ENCODE measurements at places on chromosomes 4 and X.

DNA sequence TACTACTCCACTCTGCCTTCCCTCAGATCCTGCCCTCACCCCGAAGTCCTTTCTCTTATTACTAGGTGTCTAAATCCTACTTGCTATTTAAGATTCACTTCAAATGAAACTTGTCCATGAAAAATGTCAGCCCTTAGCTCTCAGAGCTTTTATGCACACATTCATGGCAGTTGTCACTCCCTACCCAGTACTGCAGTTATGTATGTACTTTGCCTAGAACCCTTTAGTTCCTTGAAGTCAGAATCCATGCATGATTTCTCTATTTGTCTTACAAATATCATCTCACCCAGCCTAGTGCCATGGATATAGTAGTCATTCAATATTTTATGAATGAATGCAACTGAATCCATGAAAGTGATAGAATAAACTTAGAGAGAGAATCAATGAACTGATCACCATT, 3.3 kb upstream of the EPGN start:
- no peak for DNase-seq

DNA sequence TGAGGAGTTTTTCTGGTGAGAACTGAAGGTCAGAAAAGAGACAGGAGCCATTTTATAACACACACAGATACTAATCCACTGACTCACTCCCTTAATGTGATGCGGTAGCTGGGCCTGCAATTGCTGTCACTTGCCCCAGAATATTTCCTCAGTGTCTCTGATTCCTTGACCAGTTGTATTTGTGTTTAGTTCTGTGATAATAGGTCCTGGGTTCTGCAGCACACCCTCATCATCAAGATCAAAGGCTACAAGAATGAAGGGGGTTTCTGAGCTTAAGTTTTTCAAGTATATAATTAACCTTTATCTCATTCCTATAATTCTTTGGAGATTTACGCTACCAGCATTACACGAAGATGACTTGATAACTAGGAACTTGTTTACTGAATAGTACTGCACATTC, 576.5 kb upstream of the CPXCR1 start:
- DNase-seq, result no peak

DNA sequence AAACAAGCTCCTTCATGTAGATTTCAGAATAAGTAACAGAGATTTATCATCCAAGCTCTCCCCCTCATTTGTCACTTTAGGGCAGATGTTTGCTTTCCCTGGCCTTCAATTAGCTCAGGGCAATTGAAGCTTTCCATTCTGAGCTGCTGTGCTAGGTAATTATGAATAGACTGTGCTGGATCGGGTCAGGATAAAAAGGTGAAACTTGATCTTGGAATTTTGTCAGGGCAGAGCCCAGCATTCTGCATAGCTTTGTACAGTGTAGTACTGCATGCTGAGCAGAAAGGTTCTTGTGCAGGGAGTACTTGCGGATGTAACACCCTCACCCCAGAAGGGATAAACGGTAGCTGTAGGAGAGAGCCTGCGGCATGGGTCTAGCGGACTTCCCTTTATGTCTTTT, 64.0 kb upstream of the CLDN34 start:
- DNase-seq, result no peak

DNA sequence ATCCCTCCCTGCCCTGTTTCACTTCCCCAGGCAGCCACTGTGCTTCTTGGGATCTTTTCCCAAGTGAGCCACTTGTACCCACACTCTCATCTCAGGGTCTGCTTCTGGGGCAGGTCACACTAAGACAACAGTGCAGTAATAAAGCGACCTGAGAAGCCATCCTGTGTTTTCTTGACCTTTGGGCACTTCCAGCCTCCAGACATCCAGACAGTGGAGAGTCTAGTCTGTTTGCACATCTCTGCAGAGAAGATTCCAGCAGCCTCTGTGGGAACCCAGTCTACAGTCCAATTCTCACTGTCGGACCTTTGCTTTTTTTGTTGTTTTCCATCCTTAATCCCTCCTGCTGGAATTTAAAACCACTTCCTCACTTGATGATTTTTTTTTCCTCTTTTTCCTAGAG, 50.3 kb upstream of the ATP6AP2 start:
- DNase-seq, result no peak

GRCh38 chr4:48986654-48987164, 634 bp downstream of the CWH43 start:
- no peak for DNase-seq

DNA sequence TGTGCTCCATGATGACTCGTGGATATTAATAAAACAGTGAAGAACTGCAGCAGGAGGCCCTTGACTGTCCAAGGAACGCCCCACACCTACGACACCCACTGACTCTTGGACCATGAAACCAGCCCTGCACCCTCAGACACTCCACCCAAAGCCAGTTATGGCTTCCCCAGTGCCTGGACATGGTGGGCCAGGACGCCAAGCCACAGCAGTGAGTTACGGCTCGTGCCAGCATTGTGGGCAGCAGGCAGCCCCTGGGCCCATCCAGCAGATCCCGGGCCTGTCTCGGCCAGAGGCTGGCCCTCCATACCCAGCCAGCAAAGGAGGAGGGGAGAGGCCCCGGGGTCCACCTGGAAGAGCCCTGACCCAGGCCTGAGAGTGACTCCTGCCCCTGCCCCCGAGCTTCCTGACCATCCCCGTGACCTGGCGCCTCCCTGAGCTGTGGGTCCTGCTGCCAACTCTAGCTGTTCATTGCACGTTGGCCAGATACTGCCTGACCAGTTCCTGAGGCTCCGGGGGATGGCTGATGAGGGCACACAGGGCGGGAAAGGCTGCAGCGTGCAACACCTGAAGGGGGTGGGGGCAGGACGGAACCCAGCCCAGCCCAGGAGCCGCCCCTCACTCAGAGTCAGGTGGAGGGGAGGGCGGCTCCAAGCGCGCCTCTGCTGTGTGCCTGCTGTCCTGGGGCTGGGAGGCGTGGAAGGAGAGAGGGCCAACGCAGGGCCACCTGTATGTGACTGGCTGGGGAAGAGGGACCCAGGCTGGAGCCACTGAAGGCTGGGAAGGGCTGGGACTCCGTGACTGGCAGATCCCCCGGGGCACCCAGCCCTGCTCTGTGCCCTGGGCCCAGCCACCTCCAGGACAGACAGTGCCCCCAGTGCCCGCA, 739 bp downstream of the SLC49A3 start:
- no peak for DNase-seq

GRCh38 chr4:60989141-60989540, 211.0 kb upstream of the ADGRL3 start:
- DNase-seq, result no peak

DNA sequence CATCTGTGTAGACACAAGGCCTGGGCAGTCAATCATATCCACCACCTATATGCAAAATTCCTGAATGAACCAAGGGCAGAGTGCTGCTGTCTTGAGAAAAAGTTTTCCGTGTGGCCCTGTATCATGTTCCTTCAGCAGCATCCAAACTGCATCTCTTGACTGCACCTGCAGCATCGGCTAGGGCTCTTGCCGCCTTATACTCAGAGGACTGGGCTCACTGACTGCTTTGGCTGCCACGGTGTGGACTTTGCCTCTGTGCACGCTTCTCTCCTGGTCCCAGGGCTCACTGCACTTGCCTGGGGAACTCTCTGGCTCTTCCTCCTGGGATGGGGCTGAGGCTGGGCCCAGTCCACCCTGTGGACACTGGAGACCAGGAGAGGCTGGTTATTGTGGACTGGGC, 39.5 kb upstream of the STS start:
- DNase-seq, result no peak

DNA sequence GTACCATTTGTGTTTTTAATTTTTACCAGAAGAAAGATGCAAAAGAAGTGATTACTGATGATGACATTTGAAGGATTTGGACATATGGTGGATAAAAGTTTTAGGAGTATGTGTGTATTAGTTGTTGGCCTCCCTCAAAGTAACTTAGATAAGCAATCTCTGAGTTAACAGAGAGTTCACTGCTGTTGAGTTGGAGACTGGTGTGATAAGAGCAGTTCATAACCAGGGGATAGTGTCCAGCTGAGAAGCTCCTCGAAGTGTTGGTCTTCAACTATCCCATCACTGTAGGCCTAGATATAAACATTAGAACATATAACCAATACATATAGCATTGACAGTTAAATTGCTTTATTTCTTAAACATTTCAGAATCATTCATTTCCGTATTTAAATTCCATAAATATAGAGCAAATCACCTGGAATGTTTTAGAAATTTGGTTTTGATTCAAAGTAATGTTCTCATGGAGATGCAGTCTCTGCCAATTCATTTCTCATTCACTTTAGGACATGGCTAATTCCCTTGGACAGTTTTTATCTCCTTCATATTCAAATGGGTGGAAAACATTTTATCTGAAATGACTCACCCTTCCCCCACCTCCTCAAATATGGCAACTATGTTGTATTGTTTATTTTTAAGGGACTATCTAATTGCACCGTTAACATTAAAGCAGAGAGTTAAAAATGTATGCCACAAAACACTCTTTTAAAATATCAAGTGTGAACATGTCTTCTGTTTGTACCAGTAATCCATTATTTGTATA, 136.8 kb upstream of the SLC4A4 start:
- no peak for DNase-seq

DNA sequence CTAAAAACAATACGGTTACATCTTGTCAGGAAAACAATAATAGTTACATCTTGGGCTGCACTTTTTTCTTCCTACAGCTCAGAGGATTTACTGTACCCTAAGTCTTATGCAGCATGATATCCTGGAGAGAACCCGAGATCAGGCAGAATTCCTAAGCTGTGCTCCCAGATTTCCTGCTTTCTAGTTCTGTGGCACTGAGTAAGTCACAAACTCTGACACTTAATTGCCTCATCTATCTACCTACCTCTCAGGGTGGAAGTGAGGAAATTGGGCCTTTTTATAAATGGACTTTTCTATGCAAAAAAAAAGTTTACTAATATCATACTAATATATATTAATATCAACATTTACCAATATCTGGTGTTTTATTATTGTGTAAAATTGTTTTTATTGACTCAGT, 438.5 kb downstream of the INPP4B start:
- no peak for DNase-seq

DNA sequence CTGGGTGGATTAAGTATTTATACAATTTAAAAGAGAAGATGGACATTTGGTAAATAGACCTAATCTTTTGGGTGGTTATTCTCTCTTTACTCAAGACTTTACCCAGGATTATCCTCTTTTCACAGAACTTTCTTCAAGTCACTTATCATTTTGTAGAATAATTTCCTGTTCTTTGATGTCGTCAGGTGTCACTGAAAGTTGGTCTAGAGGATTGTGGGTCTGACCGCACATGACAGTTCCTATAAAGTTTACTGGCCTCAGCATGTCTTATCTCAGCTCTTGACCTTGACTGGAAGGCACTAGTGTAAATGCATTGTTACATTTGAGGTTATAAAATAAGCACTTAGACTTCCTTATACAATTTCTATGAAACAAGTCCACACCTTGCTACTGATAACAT, 139.9 kb upstream of the SLC4A4 start:
- no peak for DNase-seq

- DNase-seq, result no peak
These were observed 49.2 kb downstream of the PJA1 start for GRCh38 chrX:69116077-69116476.

GRCh38 chr4:36269101-36269500, 12.3 kb upstream of the DTHD1 start:
- DNase-seq, result no peak

- DNase-seq, result no peak
These were observed at the start of gene BEX5 for GRCh38 chrX:102155806-102156179. BEX5 (minus strand) TSS chrX:102155977; CDS start chrX:102154265, 1,712 bp downstream.

- DNase-seq, result no peak
These were observed 50.2 kb downstream of the LEF1 start for GRCh38 chr4:108118505-108118904.

- DNase-seq, result no peak
These were observed 11.1 kb downstream of the TXLNG start for GRCh38 chrX:16797358-16797757.

- DNase-seq, result no peak
These were observed 1859.6 kb downstream of the C4orf33 start for GRCh38 chr4:130955520-130955919.

GRCh38 chr4:77358315-77358928, 201.4 kb downstream of the CCNG2 start:
- DNase-seq, result no peak

Measured in stimulated activated CD4-positive, alpha-beta T cell treated with anti-CD3 and anti-CD28 coated beads, Interleukin-1b, Interleukin-23, amount 100 ng/mL, for 1 hour (primary cell).